Glutamatergic neuron (in vitro differentiated cells): ENCODE measurements at places on chromosomes 1 and 21. TPM values are rescaled to one million over a fixed set of nuclear protein-coding genes. Genes with fewer than 3 reads are reported as not detected.
A peak's percentile ranks its signal among the peaks of the same experiment; 100 is the strongest.

Gene ATP6V1G3
- not detected for total RNA-seq

Gene LIN28A
- total RNA-seq: 97.3 TPM

Gene SETDB1
- 57.0 TPM for total RNA-seq

Gene RGL1
- total RNA-seq: 4.9 TPM

Gene IL20
- total RNA-seq: not detected

Gene KCNA2
- total RNA-seq: 19.7 TPM

- DNase-seq: no peak
Observed at GRCh38 chr1:8456308-8456912, 138.5 kb downstream of the SLC45A1 start.

DNA sequence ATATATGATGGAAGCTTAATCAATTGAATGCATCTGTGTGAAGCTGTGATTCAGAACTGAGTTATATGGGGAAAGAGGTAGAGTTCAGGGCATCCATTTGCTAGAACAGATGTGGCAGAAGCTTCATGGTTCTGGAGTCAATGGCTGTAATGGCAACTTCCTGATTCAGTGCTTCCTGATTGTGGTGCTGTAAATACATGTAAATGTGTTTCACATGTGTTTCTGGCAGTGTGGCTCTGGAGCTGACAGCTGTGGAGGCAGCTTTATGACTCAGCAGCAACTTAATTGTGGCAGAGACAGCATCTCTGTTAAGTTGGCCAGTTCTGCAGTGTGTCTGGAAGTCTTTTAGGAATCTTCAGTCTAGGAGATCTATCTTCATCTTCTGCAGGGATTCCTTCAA, 226.6 kb upstream of the ZRANB2 start:
- peak; percentile 23 for DNase-seq

- DNase-seq: no peak
Observed at GRCh38 chr21:35211782-35212181, 162.7 kb upstream of the RUNX1 start.

DNA sequence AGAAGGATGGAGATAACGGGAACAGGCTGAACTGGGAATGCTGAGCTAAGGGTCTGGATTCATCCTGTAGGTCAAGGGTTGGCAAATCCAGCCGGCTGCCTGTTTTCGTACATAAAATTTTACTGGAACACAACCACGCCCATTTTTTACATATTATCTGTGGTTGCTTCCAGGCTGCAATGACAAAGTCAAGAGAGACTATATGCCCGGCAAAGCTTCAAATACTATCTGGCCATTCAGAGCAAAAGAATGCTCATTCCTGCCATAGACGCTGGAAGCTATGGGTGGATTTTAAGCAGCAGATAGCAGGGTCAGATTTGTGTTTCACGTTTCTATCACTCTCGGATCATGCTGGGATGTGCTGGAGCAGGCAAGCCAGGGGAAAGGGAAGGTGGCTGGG, 137.9 kb upstream of the EDN2 start:
- DNase-seq: no peak

GRCh38 chr1:147605591-147605990, 64.3 kb downstream of the BCL9 start:
- DNase-seq: no peak

DNA sequence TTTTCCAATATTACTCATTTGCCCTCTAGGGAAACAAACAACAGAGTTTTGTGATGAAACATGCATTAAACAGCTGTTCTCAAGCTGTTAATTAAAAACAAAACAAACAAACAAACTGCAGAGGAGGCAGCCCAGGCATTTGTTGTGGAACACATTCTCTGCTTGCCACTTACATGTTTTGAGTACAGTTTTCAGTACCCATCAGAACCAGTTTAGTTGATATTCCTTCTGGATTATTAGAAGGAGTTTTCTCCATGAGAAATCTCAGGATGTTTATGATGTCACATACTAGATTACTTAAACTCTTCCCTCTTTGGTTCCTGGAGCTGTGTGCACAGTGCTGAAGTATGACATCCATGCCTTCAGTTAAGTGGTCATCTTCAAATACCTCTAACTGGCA, at the start of gene OR2T6:
TSS of gene OR2T6 (plus strand) at position 301 of the 400 bp plus-strand sequence. CDS start 11,863 bp downstream, outside the sequence.
- no peak for DNase-seq

GRCh38 chr21:17738176-17738953, 80.8 kb downstream of the C21orf91 start:
- DNase-seq: no peak

- no peak for DNase-seq
Observed at GRCh38 chr1:54987919-54988705, 7.7 kb downstream of the TMEM61 start.

- DNase-seq: no peak
Observed at GRCh38 chr1:226938903-226939437, 1.1 kb upstream of the COQ8A start.

DNA sequence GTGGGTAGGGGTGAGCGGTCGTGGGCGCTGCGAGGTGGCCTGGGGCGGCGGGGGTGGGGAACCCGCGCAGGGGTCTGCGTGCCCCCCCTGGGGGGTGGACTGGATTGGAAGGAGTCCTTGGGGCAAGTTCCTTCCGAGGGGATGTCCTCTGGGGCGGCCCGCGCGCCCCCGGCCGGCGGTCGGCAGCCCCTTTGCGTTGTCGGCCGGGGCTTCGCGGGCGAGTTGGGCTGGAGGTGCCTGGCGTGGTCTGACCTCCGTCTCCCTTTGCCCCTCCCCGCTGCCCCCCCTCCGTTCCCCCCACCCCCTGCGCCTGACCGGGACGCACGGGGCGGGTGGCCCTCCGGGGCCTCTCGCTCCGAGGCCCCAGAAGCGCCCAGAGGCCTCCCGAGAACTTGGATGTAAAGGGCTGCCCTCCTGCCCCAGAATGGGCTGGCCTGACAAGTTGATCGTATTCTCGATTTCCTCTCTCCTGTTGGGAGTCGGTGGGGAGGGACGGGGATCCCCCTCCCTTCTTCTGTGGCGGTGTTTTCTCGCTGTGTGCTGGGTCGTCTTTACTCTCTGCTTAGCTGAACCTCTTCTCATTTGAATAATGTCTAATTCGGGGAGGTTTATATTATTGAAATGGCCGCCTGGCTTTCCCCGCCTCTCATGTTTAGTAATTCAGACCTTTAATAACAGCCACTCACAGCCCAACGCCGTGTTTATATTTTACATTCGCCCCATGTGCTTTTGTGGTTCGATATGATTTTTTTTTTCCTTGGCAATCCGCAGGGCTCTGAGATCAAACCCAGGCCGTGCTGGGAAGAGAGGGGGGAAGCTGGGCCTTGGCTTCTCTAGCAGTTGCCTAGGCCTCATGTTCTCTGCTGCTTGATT, 1.3 kb downstream of the POU2F1 start:
- peak; percentile 67 for DNase-seq
